Left ventricle myocardium superior (tissue), 1 donor: ENCODE measurements at places on chromosomes 1 and 21. TPM values are rescaled to one million over a fixed set of nuclear protein-coding genes. Genes with fewer than 3 reads are reported as not detected.

- no peak for DNase-seq
Measured at GRCh38 chr1:163315773-163316374, 5.9 kb upstream of the NUF2 start.

Gene OPRD1
- not detected for total RNA-seq

Gene DENND2C
- 4.2 TPM for total RNA-seq

DNA sequence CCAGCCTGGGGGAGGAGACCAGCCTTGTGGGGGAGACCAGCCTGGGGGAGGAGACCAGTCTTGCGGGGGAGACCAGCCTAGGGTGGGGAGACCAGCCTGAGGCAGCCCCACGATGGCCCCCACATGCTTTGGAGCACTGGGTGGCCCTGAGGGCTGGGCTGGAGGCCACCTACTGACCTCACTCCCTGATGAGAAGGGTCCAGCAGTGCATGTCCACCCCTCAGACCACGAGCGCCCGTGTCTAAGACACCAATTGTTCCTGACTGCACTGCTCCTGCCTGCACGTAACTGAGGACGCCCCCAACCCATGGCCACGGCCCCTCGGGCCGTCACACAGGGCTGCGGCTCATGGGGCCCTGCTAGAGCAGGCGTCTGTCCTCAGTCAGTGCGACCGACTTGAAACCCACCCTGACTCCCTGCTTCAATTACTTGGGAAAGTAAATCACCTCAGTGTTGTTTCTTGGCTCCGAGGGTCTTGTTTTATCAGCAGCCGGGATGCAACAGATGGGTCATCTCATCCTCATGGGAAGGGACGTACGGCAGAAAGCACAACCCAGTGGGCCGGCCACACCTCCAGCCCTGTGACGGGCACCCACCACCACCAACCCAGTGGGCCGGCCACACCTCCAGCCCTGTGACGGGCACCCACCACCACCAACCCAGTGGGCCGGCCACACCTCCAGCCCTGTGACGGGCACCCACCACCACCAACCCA is at the start of gene SPATC1L:
TSS of gene SPATC1L (minus strand) at position 550 of the 715 bp plus-strand sequence. CDS start 1,643 bp downstream, outside the sequence.
- DNase-seq: peak; percentile 83

DNA sequence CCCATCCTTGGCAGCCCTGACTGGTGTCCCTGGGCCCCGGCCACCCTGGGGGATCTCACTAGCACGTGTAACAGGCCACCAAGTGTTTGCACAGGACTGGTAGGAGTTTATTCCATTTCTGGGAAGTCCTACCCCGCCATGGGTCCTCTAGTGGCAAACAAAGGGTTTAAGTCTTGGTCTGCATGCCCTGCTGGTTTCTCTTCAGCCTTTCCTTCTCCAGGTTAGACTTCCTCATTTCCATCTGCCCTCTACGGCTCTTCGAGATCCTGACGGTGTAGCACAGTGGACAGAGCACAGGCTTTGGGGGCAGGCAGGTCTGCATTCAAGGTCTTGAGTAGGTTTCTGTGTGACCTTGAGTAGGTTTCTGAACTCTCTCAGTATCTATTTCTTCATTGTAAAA is 2.8 kb downstream of the AGTRAP start:
- no peak for DNase-seq

DNA sequence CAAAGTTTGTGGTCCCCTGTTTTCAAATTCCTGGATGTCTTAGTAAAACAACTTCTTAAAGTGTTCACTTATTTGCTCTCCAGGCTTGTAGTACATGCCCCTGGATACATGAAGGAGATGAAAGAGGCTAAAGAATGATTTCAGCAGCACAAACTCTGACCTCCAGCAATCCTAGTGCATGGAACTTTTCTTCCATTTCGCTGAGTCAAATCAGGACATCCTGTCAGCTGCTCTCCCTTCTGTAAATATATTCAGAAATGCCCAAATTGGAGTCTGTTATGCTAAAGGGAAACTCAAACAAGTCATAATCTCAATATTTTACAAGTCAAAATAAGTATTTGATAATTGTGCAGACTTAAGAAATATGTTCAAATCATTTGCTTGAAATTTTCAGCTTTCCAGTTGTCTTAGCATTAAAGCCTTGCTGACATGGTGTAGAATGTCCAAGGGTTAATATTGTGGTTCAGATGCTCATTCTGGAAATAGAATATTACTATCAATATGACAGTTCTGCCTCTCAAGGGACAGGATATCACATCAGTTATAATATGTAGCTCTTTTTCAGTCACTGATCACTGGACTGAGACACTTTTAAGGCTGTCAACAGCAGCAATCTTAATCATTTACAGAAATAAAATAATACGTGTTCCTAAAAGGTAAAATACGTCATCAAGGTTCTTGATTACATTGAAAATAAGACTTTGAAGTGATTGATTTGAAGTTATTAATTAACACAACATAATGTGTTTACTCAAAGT is 1157.3 kb downstream of the PLA2G4A start:
- no peak for DNase-seq

Gene RORC
- 13.0 TPM for total RNA-seq

- DNase-seq: no peak
Measured at GRCh38 chr1:169892176-169892926, 1.3 kb downstream of the SCYL3 start.

DNA sequence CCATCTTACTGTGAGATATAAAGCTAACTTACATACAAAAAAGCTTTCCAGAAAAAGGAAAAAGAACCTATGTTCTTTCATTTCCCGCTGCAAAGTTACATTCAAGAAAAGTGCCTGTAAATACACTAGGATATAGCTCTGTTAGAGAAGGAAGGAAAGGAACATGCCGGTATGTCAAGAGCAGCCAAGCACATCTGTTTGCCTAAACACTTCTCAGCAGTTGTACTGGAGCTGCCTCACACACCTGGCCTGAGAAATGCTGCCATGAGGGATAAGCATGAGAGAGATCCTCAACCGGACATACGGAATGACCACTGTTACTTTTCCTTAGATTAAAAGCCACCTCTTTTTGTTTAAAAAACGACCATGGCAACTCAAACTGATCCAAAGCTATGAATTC is 189.7 kb downstream of the RERE start:
- DNase-seq: no peak

DNA sequence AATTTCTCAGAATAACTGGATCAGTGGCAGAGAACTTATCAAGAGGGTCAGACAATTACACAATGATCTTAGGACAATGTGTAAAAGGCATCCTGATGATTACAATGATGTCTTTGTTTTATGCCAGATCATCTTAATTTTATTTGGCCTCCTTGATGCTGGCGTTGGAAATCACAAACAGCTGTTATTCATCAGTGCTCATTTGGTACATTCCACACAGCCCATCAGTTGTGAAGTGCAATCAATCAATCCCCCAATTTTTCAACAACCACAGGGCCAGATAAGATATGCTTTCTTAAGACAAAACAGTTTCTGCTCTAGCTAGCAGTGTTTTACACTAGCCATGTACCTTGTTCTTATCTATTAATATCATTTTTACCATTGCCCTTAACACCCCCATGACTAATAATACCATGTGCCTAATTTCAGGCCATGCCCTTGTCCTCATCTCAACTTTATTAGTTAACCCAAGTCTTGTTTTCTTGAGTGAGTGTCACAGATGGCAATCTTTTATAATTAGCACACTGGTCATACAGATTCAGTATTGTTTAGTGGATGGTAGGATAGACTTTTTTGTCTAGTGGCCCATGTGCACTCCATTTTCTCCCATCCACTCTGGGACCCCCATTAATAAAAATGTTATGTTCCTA is 40.8 kb upstream of the COL24A1 start:
- no peak for DNase-seq

GRCh38 chr1:116122955-116123757 is 12.0 kb downstream of the MAB21L3 start:
- no peak for DNase-seq

DNA sequence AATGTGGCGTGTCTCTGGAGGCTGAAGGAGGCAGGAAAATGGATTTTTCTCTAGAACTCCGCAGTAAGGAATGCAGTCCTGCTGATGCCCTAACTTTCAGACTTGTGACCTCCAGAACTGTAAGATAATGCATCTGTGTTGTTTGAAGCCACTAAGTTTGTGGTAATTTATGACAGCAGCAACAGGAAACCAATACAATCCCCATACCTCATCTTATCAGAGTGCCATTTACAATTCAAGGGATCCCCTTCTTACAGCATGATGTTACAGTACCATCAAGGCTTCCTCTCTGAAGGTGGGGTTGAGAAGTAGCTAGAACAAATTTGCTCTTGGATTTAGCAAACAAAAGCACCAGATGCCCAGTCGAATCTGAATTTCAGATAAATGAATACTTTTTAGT is 21.6 kb downstream of the ABCA4 start:
- DNase-seq: no peak

- DNase-seq: no peak
Measured at GRCh38 chr1:173682184-173682583, 12.5 kb upstream of the ANKRD45 start.

GRCh38 chr1:36253161-36253862 is 29.1 kb downstream of the THRAP3 start:
- no peak for DNase-seq

DNA sequence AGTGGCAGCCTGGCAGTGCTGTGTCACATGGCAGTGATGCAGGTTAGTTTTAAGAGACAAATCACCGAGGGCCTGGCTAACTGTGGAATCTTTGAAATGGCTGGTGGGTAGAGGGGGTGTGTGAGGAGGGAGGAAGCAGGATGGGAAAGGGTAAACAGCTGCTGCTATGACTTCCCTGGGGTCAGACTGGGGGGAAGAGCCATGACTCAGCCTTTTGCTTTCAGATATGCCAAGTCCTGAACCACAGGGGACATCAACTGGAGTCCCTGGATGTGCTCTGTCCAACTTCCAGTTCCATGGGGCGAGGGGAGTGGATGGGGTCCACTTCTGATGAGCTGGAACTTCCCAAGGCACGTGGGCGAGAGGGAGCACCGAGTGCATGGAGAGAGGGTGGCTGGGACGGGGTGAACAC is 121.1 kb upstream of the ADAR start:
- DNase-seq: no peak

Gene FAM43B
- 2.5 TPM for total RNA-seq

- no peak for DNase-seq
Measured at GRCh38 chr21:44065428-44065827, 41.8 kb upstream of the PWP2 start.

Gene KRTAP19-1
- not detected for total RNA-seq

Gene FAM3B
- not detected for total RNA-seq

Gene RNF186
- not detected for total RNA-seq

GRCh38 chr1:161342821-161343220 is 24.9 kb downstream of the CFAP126 start:
- DNase-seq: no peak

DNA sequence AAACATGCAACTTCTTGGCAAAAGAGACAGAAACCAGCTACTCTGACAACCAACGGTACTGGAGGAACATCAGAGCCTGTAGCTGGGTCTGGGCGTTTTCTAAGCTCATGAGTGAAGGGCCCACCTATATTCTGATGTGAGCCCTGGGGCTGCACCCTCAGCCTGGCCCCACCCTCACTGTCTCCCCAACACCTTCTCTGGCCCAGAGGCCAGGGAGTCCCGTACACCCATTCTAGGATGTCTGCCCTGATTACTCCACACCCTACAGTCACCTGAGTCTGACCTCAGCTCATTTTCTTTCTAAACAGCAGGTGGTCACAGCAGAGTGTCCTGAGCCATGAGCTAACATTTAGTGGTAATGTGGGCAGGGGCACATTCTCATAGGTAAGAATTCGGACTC is 439.2 kb downstream of the MATN1 start:
- no peak for DNase-seq

DNA sequence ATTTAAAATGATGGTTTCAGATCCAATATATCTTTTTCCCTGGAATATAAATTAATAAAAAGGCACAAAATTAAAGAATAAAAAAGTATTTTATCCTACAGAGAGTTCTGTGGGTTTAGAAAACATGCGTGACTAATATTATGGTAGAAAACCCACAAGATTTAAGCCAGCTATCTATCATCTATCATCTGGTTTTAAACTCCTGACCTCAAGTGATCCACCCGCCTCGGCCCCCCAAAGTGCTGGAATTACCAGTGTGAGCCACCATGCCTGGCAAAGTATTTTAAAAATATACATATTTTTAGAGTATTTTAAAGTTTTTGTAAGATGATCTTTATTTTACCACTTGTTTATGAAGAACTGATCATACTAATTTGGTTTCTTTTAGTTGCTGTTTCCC is 79.5 kb downstream of the NRIP1 start:
- DNase-seq: no peak

Gene CACHD1
- total RNA-seq: 3.1 TPM

Gene IL20
- total RNA-seq: not detected

Gene ANGPTL1
- 6.6 TPM for total RNA-seq

GRCh38 chr1:168467452-168467851 is 76.3 kb downstream of the XCL2 start:
- DNase-seq: no peak

GRCh38 chr1:165423136-165423535 is 21.8 kb downstream of the RXRG start:
- no peak for DNase-seq
